Upper lobe of right lung (tissue), 1 donor: ENCODE measurements at places on chromosomes 2 and 18. TPM values are rescaled to one million over a fixed set of nuclear protein-coding genes. Genes with fewer than 3 reads are reported as not detected.

LYG2 gene
- total RNA-seq = not detected

DNA sequence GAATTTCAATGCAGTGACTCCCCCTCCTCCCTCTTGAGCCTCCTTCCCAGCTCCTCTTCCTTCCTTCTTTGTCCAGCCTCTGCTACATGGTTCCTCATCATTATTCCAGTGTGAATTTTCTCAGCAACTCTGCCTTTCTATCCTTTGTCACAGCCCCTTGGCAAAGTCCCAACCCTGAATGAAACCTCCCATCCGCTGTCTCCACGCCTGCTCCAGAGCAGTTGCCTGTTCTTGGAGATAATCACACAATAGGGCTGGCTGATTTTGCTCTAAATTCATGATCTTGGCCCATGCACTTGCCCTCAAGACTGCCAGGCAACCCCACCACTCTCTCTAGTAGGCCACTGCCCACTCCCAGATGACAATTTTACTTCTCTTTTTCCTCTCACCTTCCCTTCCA lies 61.4 kb downstream of the BCL2L11 start:
- no peaks in the 10 kb centered on the region for H3K27me3 ChIP-seq
- H3K4me3 ChIP-seq = no peak overlapping the region
- no peak overlapping the region for H3K27ac ChIP-seq
- no peak for DNase-seq
- no peaks in the 10 kb centered on the region for H3K4me1 ChIP-seq
- no peaks in the 10 kb centered on the region for H3K36me3 ChIP-seq

- H3K4me3 ChIP-seq = no peak overlapping the region
- no peak for DNase-seq
- no peaks in the 10 kb centered on the region for H3K36me3 ChIP-seq
- no peaks in the 10 kb centered on the region for H3K27me3 ChIP-seq
These were observed 462.6 kb downstream of the PTPRM start for GRCh38 chr18:8029731-8030130.

GKN2 gene
- total RNA-seq = 77.2 TPM

RAB10 gene
- total RNA-seq = 111 TPM

DNA sequence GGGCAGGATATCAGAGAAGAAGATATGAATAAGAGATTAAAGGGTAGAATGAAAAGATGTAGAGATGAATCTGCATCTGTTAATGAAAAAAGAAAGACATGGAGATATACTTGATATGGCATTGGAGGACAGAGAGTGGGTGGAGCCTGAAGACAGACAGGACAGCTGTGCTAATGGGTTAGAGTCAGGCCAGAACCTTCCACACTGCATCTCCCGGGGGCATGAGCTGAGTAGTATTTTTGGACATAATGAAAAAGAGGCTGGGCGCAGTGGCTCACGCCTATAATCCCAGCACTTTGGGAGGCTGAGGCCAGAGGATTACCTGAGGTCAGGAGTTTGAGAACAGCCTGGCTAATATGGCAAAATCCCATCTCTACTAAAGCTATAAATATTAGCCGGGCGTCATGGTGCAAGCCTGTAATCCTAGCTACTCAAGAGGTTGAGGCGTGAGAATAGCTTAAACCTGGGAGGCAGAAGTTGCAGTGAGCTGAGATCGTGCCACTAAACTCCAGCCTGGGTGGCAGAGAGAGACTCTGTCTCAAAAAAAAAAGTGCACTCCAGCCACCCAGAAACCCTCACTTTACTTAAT lies 11.4 kb downstream of the FLACC1 start:
- no peak for DNase-seq
- H3K36me3 ChIP-seq = peaks cover 4% of the 10 kb centered on the region
- H3K4me1 ChIP-seq = no peaks in the 10 kb centered on the region
- no peaks in the 10 kb centered on the region for H3K27me3 ChIP-seq
- H3K27ac ChIP-seq = no peak overlapping the region
- no peak overlapping the region for H3K4me3 ChIP-seq

DHX57 gene
- total RNA-seq = 15.1 TPM

RMDN2 gene
- 23.1 TPM for total RNA-seq

- H3K36me3 ChIP-seq = no peaks in the 10 kb centered on the region
- H3K27ac ChIP-seq = no peak overlapping the region
- no peaks in the 10 kb centered on the region for H3K27me3 ChIP-seq
These were observed 187.4 kb downstream of the LPIN1 start for GRCh38 chr2:11933854-11934253.

- DNase-seq = no peak
- H3K27me3 ChIP-seq = no peaks in the 10 kb centered on the region
- no peak overlapping the region for H3K4me3 ChIP-seq
- H3K4me1 ChIP-seq = no peaks in the 10 kb centered on the region
- H3K27ac ChIP-seq = no peak overlapping the region
- H3K36me3 ChIP-seq = peaks cover 77% of the 10 kb centered on the region
These were observed 43.2 kb downstream of the SP100 start for GRCh38 chr2:230459216-230459615.

GRCh38 chr2:101812226-101812625 lies 114.7 kb downstream of the MAP4K4 start:
- no peak for DNase-seq
- no peak overlapping the region for H3K27ac ChIP-seq
- H3K4me3 ChIP-seq = no peak overlapping the region
- H3K4me1 ChIP-seq = peaks cover 17% of the 10 kb centered on the region
